Activated CD4-positive, alpha-beta T cell treated with anti-CD3 and anti-CD28 coated beads, Interleukin-2, amount 10 ng/mL, durations not matched to agents 7 days and 5 days (primary cell): ENCODE measurements at places on chromosomes 7 and 10. TPM values are rescaled to one million over a fixed set of nuclear protein-coding genes. Genes with fewer than 3 reads are reported as not detected.

DNA sequence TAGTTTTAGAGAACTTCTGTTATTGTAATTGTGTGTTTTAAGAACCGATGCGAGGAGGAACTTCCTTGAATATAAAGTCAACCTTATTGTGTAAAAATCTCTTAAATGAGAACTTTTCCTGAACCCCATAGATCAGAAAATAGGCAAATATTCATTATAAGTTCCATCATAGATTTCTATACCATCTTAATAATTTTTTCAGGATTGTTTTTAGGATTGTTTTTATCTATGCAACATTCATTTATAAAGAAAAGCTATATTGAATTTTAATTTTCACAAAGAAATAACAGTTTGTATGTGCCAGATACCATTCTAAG is 1.7 kb upstream of the SMNDC1 start:
- DNase-seq = no peak

The TCAF2 gene
- 22.2 TPM for total RNA-seq

DNA sequence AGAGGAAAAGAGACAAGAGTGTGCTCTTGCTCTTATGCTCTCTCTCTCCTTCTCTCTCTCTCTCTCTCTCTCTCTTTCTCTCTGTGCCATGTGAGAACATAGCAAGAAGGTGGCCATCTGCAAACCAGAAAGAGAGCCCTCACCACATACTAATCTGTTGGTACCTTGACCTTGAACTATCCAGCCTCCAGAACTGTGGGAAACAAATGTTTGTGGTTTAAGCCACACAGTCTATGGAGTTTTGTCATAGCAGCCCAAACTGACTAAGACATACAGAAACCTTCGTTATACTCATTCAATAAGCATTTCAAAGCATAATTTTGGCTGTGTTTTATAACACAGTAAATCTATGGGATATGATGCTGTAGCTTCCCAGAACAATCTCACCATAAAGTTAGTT is 56.4 kb upstream of the PLPP4 start:
- DNase-seq = no peak

DNA sequence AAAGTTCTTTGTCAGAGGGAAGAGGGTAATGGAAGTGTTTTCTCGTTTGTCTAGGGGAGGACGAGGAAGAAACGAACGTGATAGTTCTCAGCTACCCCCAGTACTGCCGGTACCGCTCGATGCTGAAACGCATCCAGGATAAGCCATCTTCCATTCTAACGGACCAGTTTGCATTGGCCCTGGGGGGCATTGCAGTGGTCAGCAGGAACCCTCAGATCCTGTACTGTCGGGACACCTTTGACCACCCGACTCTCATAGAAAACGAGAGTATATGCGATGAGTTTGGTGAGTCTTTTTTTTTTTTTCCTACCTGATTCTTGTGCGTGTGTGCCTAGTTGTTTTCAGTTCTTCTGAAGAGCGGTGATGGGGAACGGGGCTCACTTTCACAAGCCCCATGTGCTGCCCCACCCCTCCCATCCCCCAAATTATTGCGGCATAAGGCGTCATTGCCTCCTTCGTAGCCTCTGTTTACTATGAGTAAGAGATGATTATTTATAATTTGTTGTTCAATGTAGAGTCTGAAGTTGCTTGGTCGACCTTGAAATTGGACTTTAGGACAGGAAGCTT is 98.6 kb downstream of the ARID5B start:
- DNase-seq = no peak

DNA sequence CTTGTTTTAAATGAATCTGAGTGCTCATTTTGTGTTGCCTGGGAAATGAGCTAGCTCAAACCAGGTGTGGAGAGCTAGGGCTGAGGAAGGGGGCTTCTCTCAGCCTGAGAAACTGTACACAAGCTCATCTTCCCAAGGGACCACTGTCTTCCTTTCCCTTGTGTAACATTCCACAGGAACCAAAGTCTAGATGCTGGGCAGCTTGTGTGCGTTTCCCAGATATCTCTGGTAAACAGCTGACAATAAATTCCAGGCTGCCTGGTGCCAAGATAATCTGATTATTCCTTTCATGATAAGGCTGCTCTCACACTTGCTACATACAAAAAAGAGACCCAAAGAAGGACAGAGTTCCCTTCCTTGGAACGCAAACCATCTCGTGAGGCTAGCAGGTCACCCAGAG is 33.1 kb upstream of the MKLN1 start:
- no peak for DNase-seq

DNA sequence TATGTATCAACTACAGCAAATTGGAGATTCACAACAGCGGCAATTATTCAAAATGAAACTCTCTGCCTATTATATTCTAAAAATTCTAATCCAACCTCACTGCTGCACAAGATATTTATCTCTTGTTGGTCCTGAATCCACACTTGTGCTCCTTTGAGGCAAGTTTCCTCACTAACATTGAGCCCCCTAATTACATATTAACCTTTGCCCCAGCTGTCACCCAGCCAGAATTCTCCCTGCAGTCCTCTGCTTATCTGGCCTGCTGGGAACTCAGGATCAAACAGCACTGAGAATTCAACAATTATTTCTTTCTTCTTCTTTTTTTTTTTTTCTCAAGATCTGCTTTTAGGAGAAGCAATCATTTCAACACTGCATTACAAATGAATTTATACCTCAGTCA is 21.5 kb upstream of the PLAC9 start:
- no peak for DNase-seq

GRCh38 chr10:49153971-49154370 is 20.1 kb upstream of the FAM170B start:
- DNase-seq = no peak

DNA sequence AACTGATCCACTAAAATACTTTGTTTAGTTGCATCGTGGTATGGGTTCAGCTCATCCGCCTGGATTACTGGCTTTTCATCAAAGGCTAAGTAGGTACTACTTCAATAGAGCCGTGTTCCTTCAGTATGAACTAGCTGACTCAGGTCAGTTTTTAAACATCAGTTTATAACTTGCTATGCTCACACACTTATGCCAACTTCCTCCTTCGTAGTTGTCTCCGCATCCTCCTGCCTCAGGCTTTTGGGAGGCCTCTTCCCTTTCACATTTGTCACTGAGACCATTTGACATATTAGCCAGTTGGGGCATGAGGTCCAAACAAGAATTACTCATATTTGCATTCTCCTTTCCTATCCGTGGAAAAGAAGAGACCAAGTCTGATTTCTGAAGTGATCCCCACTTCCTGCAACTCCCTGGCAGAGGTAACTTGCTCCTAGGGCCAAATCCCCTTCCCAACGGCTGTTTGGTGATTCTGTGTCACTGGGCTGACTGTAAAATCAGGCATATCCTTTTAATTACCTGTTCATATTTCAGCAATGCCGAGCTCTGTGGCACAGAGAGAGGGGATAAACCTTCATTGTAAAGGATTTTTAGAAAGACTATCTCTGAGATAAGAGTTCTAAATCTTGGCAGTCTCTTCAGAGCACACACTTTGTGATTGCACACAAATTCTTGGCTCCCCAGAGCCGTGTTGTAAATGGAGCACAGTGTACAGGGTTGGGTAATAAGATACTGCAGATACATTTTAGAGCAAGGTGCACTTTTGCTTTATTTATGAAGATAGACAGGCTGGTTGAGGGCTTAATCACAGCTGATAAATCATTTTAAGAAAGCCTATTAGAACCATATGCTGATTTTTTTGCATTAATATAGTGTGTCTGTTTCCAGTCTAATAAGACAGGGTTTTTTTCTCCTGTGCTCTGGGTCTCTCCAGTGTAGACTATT is 108.0 kb downstream of the CREB5 start:
- DNase-seq = no peak

The SNCG gene
- total RNA-seq = not detected

DNA sequence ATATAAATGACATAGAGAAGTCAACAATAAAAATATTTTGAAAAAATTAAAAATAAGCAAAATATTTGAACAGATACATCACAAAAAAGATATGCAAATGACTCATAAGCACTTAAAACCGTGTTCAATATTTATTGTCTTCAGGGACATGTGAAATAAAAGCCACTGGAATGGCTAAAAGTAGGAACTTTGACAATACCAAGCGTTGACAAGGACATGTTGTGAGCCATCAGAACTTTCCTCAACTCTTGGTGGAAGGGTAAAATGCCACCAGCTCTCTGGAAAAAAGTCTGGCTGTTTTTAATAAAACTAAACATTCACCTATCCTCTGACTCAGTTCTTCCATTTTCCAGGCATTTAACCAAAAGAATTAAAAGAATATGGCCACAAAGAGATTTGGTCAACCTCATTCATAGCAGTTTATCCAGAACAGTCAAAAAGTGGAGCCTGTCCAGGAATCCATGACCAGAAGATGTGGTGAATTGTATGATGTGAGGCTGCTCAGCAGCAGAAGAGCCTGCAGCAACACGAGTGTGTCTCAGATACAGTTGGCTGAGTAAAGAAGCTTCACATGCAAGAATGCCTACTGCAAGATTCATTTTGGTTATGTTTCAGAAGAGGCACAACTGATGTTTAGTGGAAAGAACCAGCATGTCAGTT is 7.1 kb upstream of the KLF6 start:
- DNase-seq = no peak

GRCh38 chr7:43208242-43208641 is 95.8 kb downstream of the HECW1 start:
- DNase-seq = no peak

DNA sequence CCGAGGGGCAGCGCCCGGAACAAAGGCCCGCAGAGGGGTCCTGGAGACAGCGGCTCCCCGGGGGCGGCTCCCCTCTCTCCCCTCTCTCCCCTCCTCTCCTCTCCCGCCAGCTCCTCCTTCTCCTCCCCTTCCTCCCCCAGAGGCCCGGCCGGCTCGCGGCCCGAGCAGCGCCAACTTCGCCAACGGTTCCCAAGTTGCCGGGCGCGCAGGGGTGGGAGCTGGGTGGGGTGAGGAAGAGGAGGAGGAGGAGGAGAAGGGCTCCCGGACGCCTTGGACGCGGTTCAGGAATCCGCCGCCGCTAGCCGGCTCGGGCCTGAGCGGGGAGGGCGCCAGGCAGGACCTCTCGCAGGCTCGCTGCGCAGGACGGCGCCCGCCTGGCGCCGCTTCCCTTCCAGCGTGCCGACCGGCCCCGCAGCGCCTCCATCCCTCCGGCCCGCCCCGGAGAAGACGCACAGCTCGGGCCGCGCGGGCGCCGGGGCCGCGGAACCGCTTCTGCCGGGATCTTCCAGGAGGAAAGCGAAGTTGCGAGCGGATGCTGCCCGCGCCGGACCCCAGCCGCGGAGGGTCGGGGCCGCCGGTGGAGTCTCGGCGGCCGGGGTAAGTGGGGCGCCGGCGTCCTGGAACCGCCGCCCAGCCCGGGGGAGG is at the start of gene CHST3:
CHST3 (plus strand) TSS at position 298 of the 645 bp plus-strand sequence. CDS start 41,448 bp downstream, outside the sequence.
- DNase-seq = no peak

The MOSPD3 gene
- 59.7 TPM for total RNA-seq

GRCh38 chr10:5047912-5048628 is 44.4 kb upstream of the AKR1C2 start:
- no peak for DNase-seq

The CHRM2 gene
- total RNA-seq = not detected

The NKX2-3 gene
- total RNA-seq = not detected

DNA sequence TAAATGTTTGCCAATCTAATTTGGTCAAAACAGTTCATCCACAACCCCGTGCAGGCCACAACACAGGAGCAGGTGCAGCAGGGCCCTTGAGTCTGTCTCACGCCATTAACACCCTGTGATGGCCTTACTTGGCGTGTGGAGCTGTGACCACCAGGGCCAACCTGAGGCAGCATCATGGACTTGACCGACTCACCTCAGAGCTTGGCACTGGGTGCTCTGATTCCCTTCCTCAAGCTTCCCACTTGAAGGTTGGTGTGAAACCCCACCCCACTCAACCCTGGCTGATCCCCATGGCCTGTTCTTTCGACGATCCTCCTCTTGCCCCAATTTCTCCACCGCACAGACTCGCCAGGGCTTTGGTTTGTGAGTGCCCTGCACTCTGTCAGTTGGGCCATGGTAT is 623.1 kb downstream of the PTPRN2 start:
- DNase-seq = no peak

GRCh38 chr10:63331586-63331985 is 134.2 kb downstream of the JMJD1C start:
- no peak for DNase-seq

The INSIG1 gene
- 69.3 TPM for total RNA-seq

- no peak for DNase-seq
Measured at GRCh38 chr10:44463511-44464121, 78.7 kb upstream of the CXCL12 start.
